Cardiac ventricle fibroblast (primary cell): ENCODE measurements at places on chromosomes 7 and 10. TPM values are rescaled to one million over a fixed set of nuclear protein-coding genes. Genes with fewer than 3 reads are reported as not detected.

ZNF503 gene
- 31.3 and 34.1 TPM in 2 replicates for total RNA-seq

PPRC1 gene
- total RNA-seq = 11.9 and 12.3 TPM in 2 replicates

CROT gene
- total RNA-seq = 9.1 and 16.4 TPM in 2 replicates

MRLN gene
- total RNA-seq = not detected in 2 replicates

COL28A1 gene
- 0.44 TPM in 1 of 2 replicates, not detected in the other for total RNA-seq

GOLGA7B gene
- total RNA-seq = not detected in 2 replicates

TBX20 gene
- total RNA-seq = 53.6 and 54.1 TPM in 2 replicates

GJC3 gene
- total RNA-seq = not detected in 2 replicates
